Hippocampal formation (tissue), 2 donors: ENCODE measurements at places on chromosomes 2 and 18.

GRCh38 chr2:74930811-74931486, 27.5 kb upstream of the POLE4 start:
- DNase-seq = no peak

DNA sequence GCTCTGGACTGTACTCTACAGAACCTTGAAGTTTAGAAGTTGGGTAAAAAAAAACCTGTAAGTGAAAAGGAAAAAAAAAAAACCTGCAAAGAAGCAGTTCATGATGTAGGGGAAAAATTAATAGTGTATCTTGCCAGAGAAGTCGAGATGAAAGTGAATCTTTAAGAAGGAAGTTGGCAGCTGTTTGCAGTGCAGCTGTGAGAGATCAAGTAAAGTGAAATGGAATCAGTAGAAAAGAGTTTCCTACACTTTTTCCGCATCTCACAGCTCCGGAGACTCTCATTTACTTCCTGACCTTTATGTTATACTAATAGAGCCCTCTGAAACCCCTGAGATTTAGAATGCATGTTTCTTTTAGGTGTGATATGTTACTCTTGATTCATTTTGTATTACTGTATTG, 19.2 kb downstream of the RNMT start:
- DNase-seq = no peak

DNA sequence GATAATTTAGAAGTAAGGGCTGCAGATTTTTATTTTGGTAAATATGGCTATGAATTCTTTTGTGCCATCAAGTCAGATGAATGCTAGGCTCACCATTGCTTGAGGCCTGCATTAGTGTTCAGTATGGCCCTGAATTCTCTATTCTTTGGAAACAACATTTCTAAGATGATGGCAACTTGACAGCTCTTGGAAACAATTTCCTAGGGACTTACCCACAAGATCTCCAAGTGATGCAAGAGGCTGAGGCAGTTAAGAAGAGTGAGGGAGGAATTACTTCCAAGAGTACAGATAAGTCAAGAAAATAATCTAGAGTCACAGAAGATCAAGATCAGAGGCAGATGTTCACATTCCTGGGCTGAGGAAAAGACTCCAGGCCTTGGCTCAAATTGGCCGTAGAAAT, 129.1 kb downstream of the NRP2 start:
- no peak for DNase-seq

- no peak for DNase-seq
These were observed 85.8 kb downstream of the SH3RF3 start for GRCh38 chr2:109214651-109215371.

DNA sequence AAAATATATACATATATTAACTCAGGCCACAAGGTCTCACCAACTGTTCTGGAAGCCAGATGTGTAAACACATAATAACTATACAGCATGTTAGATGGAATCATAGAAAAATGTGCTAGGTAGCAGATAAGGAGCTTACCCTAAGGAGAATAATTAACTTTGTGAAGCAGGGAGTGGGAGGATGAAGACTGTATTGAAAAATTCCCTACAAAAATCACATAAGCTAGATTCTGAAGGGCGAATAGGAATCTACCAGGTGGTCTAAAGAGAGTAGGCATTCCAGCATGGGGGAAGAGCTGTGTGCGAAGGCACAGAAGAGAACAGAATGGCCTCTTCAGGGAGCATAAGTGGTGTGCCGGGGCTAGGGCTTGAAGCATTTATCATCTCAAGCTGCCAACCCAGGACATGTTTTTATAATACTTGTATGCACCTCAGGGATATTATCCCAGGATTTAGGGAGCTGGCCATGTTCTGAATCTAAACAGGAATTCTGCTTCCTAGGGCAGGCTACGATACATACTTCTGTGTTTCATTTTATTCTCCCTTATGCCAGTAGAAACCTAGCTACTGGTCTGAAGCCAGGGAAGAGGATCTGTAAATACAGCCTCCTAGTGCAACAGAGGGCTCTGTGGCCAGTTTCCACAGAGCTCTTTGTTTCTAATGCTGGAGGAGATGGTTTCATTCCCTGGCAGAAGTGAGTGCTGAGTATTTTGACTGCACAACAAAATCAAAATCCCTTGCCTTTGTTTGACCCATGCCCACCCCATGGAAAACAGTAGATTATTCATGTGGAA, 56.7 kb downstream of the NEMP2 start:
- DNase-seq = peak; percentile 88

DNA sequence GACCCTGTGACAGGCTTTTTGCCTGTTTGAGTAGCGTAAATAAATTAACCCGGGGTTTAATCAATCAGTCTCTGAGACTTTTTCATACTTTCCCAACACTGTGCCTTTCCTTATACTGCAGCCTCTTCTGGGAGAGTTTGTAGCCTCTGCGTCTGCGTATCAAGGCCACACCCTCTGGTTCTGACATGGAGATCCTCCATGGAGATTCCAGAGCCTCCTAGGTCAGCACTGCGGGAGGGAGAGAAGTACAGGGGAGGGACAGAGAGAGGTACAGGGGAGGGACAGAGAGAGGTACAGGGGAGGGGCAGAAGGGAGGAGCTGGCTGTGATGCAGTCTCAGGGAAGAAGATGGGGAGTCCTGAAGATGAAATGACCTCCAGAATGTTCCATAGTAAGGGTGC, 166.0 kb downstream of the ARL4C start:
- DNase-seq = no peak

DNA sequence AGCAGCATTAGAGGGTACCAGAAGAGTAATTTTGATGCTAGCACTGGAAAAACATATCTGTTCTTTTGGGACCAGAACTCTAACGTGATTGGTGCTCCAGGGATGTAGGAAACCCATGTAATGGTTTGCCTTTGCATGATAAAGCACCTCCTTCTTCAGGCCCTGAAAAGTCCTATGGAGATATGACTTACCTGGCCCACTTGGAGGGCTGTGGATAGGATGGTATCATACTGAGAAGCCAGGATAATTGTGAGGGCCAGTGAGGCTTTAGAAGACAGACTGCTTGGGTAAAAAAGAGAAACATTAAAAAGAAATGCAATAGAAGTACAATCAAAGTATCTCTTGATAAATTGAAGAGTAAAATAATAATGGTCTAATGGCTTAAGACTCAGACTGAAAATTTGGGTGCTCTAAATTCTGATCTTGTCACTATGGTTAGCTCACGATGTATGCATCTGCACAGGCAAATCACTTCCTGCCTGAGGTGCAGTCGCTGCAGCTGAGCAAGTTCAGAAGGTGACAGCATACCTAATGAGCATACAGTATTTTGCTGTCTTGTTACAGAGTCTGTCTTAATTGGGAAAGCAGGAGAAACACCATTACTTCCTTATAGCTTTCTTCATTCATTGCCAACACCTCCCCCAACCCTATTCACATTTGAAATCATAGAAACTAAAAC, 371.5 kb downstream of the NUP35 start:
- DNase-seq = no peak

DNA sequence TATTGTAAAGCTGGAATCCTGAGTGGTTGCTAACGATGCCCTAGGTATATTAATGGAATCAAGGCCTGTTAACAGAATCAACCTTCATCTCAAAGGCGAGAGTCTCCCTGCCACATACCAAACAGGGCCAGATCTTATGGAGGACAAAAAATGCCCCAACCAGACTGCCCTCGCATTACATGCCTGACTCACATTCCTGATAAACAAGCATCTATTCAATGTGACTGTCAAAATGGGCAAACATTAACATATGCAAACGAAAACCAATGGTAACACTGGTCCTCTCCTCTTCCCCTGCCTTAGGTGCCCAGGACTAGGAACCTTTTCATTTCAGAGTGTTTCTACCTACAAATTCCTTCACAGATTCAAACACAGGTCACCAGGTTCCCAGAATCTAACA, 83.4 kb downstream of the COL6A3 start:
- no peak for DNase-seq

DNA sequence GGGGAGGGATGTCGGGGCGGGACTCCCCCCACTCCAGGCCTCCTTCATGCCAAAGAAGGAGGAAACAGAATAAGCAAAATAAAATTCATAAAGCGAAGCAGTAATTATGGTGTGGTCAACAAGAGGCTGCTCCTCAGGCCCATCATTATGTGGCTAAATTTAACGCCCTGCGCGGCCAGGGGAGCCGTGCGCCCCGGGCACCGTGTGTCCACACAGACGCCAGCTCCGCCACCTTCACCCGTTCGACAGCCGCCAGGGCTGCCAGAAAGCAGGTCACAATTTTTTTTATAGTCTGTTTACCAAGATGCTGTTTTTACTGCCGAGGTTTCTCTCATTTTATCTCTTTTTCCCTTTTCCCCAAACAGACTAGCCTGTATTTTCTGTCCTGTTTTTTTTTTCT, 31.0 kb downstream of the NHEJ1 start:
- no peak for DNase-seq
